GDM1 (cell line): ENCODE measurements at places on chromosomes 1 and 21.

- peak; percentile 40 for DNase-seq
These were observed 10.4 kb downstream of the STYXL2 start for GRCh38 chr1:167104256-167104633.

GRCh38 chr1:235502601-235503402, 1.4 kb downstream of the B3GALNT2 start:
- no peak for DNase-seq

DNA sequence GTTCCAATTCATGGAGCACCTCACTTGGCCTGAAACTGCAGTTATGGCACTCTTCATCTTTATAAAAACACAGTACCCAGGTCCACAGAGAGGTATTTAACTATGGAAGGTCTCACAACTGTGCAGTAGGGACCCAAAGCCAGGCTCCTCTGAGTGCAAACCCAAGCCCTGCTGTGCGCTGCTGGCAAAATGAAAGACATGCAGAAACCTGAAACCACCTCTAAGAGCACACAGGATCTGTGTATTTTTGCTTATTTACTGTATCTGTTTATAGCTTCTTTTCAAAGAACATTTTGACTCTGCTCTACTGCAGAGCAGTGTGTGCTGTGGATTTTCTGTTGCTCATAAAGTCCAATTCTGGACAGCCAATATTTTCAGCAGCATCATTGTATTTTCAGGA, 166.6 kb downstream of the DSCAM start:
- DNase-seq: no peak

- no peak for DNase-seq
These were observed 40.7 kb downstream of the RPS6KA1 start for GRCh38 chr1:26570287-26570686.

DNA sequence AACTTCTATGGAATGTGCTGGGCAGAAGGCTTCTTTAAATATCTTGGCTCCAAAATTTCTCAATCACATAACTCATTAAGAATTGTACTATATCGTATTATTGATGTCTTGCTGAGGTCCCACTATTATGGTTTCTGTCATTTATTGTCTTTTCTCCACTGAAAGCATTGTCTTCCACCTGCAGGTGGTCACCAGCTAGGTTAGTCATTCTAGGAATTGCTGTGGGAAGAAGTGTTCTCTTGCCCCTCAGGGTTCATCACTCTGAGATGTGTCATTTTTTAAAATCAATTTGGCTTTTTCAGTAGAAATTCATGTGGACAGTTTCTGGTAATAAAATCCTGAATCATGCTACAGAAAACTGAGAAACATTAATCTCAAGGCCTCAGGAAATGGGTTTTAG, 66.1 kb downstream of the NCAM2 start:
- DNase-seq: no peak

DNA sequence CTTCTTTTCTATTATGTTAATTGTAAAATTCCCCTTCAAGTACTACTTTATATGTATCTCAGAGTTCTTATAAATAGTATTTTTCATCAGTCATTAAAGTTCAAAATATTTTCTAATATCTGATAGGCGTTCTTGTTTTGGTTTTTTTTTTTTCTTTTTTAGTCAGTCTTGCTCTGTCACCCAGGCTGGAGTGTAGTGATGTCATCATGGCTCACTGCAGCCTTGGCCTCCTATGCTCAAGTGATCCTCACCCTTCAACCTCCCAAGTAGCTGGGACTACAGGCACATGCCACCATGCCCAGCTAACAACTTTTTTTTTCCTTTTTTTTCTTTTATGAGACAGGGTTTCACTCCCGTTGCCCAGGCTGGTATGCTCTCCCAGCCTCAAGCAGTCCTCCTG, 27.3 kb downstream of the AGMAT start:
- no peak for DNase-seq

DNA sequence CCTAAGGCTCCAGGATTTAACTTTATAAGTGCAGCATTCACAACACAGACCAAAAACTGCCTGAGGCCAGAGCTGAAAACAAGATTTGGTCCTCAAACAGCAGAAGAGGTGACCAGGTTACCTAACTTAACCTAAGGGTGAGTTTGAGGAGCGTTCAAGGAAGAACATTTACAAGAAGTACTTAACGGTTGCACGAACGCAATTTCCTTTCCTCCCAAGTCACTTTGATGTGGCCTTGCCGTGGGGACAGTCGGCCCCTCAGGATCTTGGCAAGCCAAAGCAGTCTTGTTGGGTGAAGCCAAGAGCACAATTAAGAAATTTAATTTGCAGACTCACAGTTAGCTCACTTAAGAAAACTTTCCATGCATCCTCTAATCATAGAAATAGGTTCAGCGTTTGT, 202.6 kb upstream of the COA6 start:
- no peak for DNase-seq

DNA sequence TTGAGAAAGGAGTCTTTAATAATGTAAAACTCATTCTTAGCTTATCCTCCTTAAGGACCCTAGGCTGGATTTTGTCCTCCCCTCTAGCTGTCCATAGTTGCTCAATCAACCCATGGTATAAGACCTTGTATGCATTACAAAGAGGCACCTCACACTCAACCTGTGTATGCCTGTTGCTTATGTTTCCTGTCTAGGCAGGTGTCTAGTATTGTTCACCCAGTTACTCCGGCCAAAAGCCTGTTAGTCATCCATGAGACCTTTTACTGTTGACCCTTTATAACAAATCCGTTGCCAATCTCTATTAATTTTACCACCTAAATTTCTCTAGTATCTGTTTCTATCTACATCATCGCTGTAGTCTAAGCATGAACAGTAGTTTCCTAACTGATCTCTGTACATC, 3.7 kb downstream of the LYPLAL1 start:
- DNase-seq: no peak

DNA sequence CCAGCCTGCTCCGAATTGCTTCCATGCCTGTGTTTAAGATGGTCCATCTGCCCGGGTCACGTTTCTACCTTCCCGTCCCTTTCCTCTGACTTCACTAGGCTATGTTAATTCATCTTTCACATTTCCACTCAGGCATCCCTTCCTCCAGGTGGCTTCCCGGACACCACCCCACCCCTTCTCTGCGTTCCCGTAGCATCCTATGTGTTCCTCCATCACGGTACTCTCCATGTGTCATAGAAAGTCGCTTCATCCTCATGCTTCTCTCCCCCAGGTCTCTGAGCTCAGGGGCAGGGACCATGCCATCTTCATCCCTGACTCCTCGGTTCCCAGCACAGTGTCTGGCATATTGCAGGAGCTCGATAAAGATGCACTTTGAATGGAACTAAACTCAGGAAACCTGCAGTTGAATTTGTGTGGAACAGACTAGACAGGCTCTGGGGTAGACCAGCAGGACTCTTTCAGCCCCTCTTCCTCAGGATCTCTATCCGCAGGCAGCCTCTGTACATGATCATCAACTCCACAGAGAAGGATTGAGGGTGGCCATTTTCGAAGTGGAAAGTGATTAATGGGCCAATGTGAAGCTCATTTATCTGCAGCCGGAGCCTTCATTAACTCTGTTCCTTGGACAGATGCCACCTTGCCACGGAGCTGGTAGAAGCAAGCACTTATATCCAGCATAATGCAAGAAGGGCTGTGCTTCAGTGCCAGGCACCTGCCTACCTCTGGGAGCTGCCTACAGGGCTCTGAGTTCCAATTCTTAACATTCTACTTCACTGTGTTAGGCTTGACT, 9.1 kb downstream of the C1orf226 start:
- no peak for DNase-seq

DNA sequence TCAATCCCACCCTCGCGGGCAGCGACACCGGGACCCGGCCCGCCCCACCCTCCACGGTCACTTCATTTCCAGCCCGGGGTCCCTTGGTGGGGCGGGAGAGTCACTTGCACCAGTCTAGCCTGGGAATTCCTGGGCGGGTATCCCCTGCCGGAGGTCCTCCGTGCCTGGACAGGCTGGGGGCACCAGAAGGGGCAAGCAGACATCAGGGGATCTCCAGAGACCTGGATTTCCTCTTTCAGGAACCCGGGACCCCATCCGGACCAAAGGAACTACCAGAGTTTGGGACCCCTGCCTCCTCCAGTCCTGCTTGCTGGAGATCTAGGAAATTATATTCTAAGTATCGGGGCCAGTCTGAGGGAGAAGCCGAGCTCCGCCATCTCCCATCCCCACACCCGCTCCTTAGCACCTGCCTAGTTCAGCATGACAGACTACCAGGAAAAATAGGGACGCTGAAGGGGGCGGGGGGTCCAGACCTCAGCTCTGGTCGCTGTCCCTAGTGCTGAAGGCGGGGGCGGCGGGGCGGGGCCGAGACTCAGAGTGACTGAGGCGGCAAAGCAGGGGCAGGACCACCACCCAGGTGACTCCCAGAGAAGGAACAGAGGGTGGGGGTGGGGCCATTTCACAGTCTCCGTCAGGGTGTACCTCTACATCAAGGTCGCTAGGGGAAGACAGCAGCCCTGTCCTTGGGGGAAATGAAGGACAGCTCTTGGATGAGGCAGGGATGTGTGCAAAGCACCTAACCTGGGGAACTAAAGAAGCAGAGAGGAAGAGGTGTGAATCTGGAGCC, 832 bp downstream of the HCN3 start:
- DNase-seq: no peak

GRCh38 chr1:112581586-112582192, 37.3 kb downstream of the ST7L start:
- DNase-seq: no peak

GRCh38 chr21:20998456-20998789, 214 bp downstream of the NCAM2 start:
- DNase-seq: no peak

GRCh38 chr1:82371844-82372498, 571.2 kb downstream of the ADGRL2 start:
- no peak for DNase-seq

DNA sequence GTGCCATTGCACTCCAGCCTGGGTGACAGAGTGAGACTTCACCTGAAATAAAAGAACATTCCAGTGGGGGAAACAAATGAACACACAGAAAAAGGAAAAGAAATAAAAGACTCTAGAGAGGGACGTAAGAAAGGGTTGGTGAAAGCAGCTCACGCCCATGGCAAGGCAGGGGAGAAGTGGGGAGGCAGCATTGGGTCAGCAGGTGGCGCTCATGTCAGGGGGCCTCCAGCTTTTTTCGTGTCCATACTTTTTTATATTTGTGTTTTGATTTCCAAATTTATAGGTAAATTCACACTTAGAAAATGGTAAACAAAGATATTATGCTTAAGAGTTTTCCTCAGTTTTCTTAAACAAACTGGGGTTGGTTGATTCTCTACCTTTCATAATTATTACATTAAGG, 45.5 kb downstream of the VPS13D start:
- DNase-seq: no peak

GRCh38 chr1:112905395-112906149, 50.4 kb downstream of the SLC16A1 start:
- no peak for DNase-seq

DNA sequence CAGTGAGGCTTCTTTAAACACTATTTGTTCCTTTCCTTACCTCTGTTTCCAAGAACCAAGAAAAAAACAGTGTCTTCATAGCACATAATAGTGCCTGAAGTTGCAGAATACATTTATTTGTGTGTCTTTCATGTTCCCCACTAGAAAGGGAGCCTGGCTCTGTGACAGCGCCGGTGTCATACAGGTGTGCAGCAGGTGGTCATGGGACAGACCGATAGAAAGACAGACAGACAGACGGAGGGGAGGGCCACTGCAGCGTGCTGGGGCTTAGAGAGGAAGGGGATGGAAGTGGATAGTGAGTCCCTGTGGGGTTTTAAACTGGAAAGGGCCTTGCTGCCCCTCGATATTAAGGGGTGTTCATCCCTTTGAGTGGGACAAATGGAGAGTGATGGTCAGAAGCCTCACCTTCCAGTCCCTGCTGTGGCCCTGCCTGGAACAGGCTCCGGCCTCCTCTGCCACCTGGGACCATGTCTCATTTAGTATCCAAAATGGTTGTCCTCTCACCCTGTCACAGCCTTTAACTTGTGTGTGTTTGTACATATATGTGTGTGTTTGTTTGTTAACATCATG, 152.9 kb downstream of the PGBD5 start:
- DNase-seq: no peak

GRCh38 chr1:234288946-234289345, 84.3 kb upstream of the COA6 start:
- no peak for DNase-seq

GRCh38 chr1:22380024-22380785, 71.4 kb upstream of the ZBTB40 start:
- no peak for DNase-seq

- DNase-seq: no peak
These were observed 59.5 kb downstream of the S100B start for GRCh38 chr21:46545363-46545762.

GRCh38 chr1:204256531-204256930, 42.7 kb upstream of the GOLT1A start:
- no peak for DNase-seq

GRCh38 chr1:85027242-85027983, 20.9 kb downstream of the MCOLN3 start:
- no peak for DNase-seq

DNA sequence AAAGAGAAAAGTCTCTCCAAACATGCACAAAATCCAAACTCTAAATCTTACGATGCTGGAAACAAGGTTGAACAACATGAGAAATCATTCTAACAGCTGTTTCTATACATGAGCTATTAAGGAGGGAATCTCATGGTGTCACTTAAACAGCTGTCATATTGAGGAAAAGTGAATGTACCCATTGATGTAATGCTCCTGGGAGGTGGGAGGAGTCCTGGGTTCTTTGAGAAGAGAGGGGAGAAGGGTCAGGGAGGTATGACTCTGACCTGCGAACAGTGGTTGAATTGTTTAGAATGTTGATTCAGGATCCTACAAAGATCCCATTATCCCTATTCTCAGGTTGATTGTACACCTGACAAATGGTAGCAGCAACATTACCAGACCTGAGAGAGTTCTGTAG, 49.3 kb downstream of the ZC3H11B start:
- no peak for DNase-seq

GRCh38 chr1:181812208-181812607, 249.3 kb downstream of the ZNF648 start:
- no peak for DNase-seq
